ENCODE measurements at places on chromosomes 7 and 10.

GRCh38 chr10:14879124-14879927 lies 660 bp downstream of the SUV39H2 start:
- DNase-seq, result peak; percentile 25

DNA sequence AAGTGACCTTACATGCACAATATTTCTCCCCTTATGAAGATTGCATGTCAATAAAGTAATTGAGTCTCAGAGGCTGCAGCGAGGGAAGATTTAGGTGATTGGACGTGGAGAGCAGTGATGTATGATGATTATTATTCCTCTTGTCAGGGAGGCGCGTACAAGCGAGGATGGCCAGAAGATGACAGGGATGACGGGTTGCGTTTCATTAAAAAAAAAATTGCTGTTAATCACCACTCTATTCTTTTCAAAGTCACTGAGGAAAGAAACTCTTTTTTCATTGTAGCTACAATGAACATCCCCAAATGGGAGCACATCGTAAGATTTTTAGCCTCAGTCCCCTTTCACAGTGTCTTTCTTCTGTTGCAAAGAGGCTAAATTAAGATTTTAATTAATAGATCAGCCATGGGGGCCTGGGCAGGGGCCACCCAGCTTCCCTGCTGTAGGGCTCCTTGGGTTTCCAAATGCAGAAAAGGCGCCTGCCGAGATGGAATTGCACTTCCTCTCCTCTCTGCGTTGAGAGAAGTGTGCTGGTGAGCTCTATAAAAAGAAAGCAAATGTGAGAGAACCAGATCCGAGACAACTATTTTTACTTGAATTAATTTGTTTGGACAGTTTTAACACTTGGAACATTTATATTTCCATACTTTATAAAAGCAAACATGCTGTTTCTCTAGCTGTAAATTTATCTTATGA lies 998.1 kb downstream of the LRMDA start:
- DNase-seq, result no peak

- DNase-seq, result no peak
Measured at GRCh38 chr7:48058990-48059389, 23.6 kb downstream of the C7orf57 start.

- no peak for DNase-seq
Measured at GRCh38 chr7:6320791-6321190, 48.4 kb upstream of the CYTH3 start.

DNA sequence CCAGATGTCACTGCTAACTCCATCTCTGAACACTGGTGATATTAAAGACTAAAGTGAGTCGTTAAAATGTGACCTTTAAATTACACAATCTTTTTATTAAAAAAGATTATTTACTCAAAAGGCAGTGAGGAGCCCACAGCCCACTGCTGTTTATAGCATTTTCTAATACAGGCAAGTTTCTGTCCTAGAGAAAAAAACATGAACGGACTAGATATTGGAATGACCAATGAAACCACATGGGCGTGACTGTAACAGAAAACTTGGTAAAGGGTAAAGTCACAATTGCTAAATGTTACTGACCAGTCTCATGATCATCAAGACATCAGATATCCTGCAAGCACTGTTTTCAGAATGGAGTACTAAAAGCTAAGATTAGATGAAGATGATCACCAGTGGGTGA lies 78.7 kb downstream of the FEZF1 start:
- DNase-seq, result no peak
